ENCODE measurements at places on chromosomes 7 and 10.

- no peak for DNase-seq
Observed at GRCh38 chr10:84366041-84366440, 37.7 kb downstream of the CCSER2 start.

DNA sequence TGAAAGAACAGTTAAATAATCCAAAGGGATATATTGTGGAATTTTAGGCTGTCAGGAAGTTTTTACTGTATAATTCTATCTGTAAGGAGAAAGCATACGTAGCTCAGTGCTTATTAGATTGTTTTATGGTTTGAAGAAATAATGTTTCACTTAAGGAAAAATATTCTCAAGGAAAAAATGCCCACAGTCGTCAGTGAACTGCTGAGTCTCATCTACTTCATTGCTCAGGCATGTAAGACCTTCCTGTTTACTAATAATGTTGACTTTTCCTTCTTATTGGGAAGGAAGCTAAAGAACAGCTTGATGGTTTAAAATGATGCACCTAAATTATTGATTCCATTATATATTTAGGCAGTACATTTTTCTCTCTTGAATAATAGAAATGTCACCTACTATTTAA, 304.2 kb downstream of the SDK1 start:
- DNase-seq = no peak

DNA sequence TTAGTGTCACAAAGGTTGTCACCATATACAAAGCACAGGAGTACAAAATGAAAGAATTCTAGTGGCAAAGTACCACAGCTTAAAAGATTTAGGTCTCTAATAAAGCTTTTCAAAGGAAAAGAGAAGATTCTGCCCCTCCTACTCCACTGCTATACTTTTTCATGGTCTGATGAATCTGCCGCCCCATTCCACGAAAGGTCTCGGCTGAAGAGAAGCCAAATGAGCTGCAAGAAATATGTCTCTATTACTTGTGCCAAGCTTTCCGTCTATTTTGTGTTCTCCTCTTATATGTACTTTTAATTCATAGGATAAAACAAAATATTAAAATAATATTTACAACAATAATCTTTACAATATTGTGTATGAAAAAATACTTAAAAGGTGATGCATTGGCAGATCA, 222.6 kb downstream of the ANK3 start:
- no peak for DNase-seq

GRCh38 chr10:91587710-91588638, 44.9 kb downstream of the PPP1R3C start:
- DNase-seq = peak; percentile 67

- no peak for DNase-seq
Observed at GRCh38 chr7:5437987-5438386, 14.4 kb upstream of the TNRC18 start.

DNA sequence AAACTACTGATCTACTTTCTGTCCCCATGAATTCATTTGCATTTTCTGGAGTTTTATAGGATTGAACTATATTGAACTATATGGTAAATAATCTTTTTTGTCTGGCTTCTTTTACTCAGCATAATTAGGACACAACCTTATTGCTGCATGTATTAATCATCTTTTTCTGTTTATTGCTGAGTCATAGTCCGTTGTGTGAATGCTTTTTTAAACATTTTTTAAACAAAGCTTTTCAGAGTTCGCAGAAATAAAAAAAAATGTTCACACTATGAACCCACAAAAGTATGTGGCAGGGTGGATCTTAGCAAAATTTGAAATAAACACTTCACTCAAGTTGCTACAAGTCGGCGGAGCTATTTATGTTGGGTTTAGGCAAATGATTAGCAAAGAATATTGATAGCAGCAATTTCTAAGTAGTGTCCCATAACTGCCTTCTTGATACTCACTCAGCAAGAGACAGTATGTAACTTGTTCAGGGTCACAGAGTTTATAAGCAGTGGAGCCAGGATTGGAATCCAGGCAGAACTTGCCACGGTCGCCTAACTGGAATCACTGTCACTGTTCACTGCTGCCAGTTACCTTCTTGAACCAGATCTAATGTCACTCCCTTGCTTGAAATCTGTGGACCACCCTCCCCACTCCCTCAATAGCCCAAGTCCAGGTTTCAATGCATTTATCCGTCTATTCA, 5.6 kb downstream of the CH25H start:
- no peak for DNase-seq

DNA sequence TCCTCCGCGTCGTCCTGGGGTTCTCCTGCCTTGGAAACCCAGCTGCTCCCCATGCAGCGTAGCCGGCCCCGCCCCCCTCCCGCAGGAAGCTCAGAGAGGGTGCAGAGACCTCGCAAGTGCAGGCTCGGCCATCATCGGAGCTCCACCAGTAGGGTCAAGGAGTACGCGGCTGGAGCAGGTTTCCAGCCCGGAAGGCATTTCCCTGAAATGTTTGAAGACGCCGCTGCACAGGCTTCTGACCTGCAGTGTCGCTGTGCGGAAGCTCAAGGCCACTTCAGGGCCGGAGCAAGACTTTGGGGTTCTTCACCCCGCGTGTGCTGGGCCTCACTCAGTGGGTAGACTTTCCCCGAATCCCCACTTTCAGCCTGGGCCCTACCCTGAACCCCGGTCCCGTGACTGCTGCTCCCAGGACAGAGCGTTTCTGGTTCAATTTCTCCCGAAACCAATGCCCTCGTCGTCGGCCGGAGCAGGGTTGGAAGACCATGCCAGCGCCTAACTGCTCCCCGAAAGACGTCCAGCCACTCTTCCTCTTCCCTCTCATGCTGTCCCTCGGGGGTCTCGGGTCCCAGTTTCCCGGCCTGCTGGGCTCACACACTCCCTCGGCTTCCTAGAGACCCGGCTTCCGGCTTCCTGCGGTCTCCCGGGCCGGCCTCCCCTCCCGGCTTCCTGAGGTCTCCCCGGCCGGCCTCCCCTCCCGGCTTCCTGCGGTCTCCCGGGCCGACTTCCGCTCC, 52.1 kb downstream of the INSIG1 start:
- DNase-seq = peak; percentile 27

- DNase-seq = peak; percentile 80
Observed at GRCh38 chr7:91249506-91250233, 14.6 kb upstream of the FZD1 start.

DNA sequence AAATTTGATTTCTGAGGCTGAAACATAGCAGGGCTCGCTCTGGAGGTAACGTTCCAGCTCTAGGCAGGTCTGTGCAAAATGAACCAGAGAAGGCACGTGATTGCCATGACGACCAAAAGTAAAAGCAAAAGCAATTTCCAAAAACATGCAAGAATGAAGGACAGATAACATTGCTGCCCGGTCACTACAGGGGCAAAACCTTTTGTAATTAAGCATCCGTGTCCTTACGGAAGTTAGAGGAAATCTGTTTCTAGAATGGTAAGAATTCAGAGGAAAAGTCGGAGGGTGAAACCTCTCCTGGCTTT, 2.9 kb downstream of the KLF6 start:
- no peak for DNase-seq

GRCh38 chr7:138435231-138435919, 24.7 kb upstream of the TRIM24 start:
- DNase-seq = no peak

GRCh38 chr10:6978187-6978627, 398.1 kb upstream of the PRKCQ start:
- no peak for DNase-seq

DNA sequence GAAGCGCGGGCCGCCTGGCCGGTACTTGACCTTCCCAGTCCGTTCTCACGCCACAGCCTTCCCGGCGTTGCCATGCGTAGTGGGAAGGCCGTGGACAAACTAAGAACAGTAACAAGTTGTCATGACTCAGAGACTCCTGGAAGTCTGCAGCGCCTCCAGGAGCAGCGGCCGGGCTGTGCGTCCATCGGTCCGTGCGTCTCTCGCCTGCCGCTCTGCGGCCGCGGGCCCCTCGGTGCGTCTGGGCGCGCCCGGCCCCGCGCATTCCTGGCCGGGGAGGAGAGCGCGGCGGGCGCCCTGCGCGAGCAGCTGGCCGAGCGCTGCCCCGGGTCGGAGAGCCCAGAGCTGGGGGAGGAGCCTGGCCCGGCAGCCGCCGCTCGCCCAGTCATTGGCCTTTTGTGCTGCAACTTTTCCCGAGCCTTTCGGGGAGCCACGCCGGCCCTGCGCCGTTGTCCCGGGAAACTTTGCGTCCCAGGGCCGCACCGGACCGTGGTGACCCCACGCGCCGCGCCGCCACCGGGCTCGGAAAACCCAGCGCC, 123.7 kb downstream of the TACC2 start:
- peak; percentile 95 for DNase-seq

DNA sequence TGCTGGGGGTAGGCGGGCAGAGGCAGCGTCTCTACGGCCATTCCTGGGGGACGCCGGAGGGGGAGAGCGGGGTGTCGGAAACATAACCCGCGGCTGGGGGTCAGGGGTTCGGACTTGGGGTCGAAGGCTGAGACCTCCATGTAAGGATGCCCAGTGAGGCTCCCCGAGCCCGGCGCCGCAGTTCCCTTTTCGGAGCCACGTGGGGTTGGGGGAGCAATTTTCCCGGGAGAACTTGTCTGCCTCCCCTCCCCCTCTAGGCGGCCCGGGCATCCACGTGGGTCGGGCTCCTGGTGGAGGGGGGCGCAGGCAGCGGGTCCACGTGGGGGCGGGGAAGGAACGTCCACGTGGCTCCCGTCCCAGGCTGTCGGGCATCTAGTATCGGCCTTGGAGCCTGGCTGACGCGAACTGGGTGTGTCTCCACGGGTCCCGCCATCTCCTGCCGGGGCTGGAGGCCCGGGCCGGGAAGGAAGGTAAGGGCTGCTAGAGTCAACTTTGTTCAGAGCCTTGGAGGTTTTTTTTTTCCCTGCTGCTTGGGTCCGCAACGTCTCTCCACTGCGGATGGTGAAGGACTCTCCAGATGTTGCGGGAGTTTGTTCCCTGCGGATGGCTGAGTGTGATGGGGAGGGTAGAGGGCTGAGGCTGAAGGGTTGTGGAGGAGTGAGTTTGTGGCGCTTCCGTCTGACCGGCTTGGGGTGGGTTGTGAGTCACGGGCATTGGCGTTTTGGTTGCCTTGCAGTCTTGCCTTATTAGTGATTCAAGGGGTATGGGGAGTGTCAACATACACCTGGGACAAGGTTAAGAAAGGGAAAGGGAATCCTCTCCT, 744 bp downstream of the PPRC1 start:
- DNase-seq = peak; percentile 87

GRCh38 chr10:504806-505205, 184.7 kb downstream of the DIP2C start:
- no peak for DNase-seq

DNA sequence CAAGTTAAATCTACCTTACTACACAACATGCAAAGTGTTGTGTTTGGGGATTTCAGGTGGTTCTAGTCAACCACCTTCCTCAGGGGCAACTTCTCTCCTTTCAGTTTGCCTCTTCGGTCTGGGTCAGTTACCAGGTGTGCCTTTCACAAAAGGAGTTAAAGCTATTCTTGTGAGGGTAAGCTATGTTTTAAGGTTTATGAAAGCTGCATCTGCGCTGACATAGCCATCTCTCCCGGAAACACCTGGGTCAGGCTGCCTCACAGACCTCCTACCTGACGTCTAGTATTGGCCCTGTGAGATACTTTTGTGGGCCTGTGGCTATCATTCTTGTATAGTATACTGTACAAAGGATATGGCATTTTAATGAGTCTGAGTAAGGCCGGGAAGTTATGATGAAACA, 67.7 kb upstream of the ITGA8 start:
- DNase-seq = no peak

DNA sequence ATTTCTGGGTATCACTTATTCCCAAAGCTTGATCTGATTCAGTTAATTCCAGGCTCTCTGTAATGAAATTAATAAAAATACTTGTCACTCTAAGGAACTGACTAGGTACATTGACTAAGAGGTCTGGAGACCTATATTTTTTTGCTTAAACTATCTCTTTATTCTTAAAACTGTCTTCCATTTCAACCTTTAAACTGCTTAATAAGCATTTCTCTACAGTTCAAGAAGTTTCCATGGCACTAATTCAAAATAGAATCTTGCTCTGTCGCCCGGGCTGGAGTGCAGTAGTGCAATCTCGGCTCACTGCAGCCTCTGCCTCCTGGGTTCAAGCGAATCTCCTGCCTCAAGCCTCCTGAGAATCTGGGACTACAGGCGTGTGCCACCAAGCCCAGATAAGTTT, 117.4 kb downstream of the MTPAP start:
- no peak for DNase-seq

DNA sequence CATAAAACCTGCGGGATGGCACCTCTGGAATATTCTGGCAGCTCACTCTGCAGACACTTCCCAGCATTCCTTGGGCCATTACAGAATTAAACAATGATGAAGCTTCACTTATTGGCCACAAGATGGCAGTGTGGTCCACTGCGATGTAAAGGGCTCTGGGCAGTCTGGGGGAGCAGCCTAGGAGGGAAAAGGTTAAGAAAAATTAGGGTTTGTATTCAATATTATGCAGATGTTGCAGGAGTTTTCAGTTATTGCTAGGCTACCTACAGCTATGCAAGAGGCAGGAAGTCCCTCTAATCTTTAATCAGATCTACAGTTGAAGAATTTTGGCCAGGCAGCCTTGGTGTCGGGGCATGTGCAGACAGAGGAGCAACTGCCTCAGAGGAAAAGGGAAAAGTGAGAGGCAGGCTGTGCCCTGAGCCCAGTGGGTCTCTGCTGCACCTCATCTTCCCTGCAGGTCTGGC, 233.2 kb upstream of the PRSS1 start:
- peak; percentile 72 for DNase-seq

- DNase-seq = no peak
Observed at GRCh38 chr7:19113855-19114550, 3.4 kb downstream of the TWIST1 start.

- DNase-seq = no peak
Observed at GRCh38 chr10:133038036-133038823, 49.5 kb upstream of the ADGRA1 start.

DNA sequence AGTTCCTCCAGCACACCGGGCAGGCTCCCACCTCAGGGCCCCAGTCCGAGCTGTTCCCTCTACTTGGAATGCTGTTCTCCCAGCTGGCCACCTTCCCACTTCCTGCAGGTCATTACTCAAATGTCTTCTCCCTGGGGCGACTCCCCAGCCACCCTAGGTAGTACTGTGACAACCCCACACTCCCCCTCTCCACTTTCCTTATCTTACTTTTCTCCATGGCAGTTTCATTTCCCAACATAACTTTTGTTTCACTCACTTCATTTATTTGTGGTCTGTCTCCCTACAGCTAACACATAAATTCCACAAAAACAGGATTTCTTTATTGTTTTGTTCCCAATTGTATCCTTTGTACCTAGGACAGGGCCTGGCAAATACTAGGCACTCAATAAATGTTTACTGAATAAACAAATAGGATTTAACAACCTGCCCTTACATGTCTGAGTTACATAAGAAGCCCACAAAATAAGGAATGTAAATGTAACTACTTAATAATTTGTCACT, 76.5 kb downstream of the JAZF1 start:
- DNase-seq = no peak

- no peak for DNase-seq
Observed at GRCh38 chr10:77062381-77062780, 575.2 kb downstream of the KCNMA1 start.

GRCh38 chr7:23912065-23912464, 202.0 kb downstream of the STK31 start:
- DNase-seq = no peak

- peak; percentile 85 for DNase-seq
Observed at GRCh38 chr10:126749015-126749655, 78.6 kb upstream of the C10orf90 start.
